ENCODE measurements at places on chromosomes 3 and 15. TPM values are rescaled to one million over a fixed set of nuclear protein-coding genes. Genes with fewer than 3 reads are reported as not detected.

- no peak for DNase-seq
These were observed 150.5 kb upstream of the SLC2A2 start for GRCh38 chr3:171177056-171177455.

DNA sequence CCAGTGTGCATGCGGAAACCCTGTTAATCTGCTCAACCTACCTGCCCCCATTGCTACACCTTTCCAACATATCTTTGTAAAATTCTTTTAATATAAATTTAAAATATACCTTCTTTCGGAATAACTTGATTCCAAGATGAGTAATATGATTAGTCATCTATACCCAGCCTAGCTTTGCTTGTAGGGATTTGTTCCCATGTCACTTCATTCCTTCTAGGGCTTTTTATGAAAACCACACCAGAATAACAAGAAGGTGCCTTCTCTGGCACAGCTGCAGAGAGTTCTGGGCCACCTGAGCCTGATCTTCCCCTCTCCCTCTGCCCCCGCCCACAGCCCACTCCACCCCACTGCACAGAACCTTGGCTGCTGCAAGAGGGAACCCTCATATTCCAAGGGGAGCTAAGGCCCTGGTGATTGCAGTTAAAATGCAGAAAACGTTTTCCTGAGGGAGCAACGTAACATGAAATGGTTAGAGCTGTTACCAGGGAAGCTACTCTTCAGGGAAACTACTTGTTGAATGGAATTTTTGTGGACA is 38.6 kb upstream of the HACD2 start:
- DNase-seq: no peak

DNA sequence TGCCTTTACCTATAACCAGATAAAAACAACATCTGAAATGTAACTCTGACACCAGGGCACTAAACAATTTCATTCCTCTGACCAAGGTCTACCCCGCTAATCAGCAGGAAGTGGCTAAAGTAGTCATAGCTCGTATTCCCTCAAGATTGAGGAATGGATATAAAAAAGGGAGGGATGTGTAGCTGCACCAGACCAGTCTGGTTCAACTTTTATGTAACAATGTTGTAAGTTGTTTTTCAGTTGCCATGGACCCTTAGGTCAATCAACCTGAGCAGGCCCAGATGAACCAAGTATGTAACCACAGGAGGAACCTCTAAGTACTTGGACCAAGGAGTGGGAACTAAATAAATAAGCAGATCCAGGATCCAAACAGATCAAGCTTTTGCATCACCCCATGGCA is 28.4 kb upstream of the IFT57 start:
- no peak for DNase-seq

Gene RGMA
- 0.21 TPM for total RNA-seq

GRCh38 chr15:95584088-95584487 is 746.4 kb upstream of the NR2F2 start:
- DNase-seq: no peak

- no peak for DNase-seq
These were observed 73.0 kb downstream of the TRPC1 start for GRCh38 chr3:142796823-142797222.

- peak; percentile 76 for DNase-seq
These were observed 3.0 kb upstream of the CD80 start for GRCh38 chr3:119562307-119562961.

- no peak for DNase-seq
These were observed 39.5 kb downstream of the TIGIT start for GRCh38 chr3:114333180-114333922.

GRCh38 chr3:172938788-172939187 is 188.3 kb downstream of the ECT2 start:
- DNase-seq: no peak

DNA sequence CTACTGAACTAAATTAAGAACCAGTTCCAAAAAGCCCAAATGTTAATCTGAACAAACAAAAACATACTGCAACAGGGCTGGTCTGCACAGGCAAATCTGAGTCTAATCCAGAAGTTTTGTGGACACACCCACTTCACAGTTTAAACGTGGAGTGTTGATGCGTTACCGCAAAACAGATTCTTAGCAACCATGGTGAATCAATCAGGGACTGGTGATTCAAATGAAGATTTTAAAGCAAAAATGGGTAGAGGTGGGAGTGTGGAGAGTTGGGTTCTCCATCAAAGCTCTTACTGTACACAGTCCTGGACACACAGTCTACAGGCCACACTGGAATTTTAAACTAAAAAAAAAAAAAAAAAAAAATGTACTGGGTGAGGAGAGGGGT is 5.2 kb downstream of the ANXA2 start:
- peak; percentile 71 for DNase-seq

Gene RLBP1
- not detected for total RNA-seq

Gene SKIC8
- total RNA-seq: 51.3 TPM

DNA sequence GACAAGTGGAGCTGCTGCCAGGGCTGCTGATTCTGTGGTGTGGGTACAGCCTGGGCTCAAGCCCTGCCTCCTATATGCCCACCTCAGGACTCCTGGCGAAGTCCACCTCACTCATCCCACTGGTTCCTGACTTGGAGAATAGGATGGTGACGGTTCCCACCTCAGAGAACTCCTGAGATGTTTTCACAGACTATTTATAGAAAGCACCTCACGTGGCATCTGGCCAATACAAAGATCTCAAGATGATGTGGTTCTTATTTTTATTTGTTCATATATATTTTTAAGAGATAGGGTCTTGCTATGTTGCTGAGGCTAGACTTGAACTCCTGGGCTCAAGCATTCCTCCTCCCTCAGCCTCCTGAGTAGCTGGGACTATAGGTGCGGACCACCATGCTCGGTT is 236.9 kb upstream of the BHLHE40 start:
- no peak for DNase-seq

Gene GOLGA8G
- total RNA-seq: not detected

GRCh38 chr3:24678421-24678865 is 183.8 kb upstream of the THRB start:
- peak; percentile 45 for DNase-seq

GRCh38 chr3:101261506-101261905 is 58.9 kb downstream of the IMPG2 start:
- no peak for DNase-seq

GRCh38 chr3:86229086-86229774 is 761.7 kb downstream of the VGLL3 start:
- no peak for DNase-seq

DNA sequence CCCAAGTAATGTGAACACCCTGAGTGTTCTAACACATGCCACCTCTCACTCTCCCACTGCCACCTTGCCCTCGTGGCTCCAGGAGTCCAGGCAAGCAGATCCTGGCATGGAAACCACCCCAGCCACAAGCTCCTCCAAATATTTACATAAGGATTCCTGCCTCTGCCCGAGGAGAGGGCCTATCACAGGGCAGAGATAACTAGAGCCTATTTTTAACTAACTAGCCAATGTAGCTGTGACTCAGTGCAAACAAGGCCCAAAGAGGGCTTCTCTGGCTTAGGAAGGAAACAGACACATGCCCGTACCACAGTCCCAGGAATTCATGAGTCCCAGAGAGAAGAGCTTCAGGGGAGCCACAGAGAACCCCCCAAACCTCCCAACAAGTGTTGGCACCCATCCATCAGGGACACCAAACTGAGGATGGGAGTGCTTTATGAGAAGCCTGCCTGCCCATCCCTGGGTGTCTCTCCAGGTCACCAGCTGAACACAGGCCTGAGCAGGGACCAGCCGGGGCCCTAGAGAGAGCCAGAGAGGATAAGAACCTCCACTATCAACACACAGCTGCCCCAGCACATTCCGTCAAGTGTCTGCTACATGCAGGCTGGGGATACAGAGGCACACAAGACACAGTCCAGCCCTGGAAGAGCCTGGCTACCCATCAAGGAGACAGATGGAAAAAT is 9.2 kb downstream of the FYCO1 start:
- no peak for DNase-seq

DNA sequence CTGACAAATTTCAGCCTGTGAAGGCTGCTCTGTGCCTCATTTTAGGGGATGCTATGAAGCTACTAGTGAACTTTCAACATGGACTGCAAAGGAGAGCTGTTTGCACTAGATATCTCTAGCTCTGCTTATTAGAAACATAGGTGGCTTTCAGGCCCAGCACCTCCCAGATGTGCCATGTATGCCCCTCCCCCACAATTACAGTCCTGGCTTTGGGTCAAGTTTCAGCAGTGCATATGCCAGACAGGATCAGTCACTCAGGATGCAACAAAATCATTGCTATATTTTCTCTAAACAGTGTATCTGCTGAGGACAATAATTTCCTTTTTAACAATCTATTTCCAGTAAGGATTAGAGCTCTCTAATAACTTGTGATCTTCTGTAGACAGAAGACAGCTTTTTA is 178.8 kb upstream of the STAC start:
- DNase-seq: no peak

GRCh38 chr3:123447749-123448517 is 957 bp downstream of the ADCY5 start:
- peak; percentile 58 for DNase-seq

- DNase-seq: no peak
These were observed 35.1 kb downstream of the FGF7 start for GRCh38 chr15:49458145-49458544.

DNA sequence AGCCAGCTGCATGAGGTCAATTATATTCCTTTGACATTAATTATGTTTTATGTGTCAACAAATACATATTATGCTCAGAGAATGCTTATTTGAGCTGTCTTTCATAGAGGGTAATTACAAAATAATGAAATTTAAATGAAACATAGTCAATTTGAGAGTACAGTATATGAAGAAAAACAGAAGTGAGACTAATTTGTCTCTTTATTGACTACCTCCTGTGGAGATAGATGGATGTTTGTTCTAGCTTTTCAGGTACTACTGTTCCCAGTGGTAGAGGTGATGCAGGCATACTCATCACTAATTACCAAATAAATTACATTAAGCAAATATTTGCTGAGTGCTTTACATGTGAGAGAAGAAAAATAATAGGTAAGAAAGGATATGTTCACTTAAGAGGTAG is 1129.6 kb downstream of the OTOL1 start:
- no peak for DNase-seq

- DNase-seq: peak; percentile 89
These were observed at the start of gene ANXA2 for GRCh38 chr15:60397772-60398445. ANXA2 (minus strand) TSS chr15:60397986; CDS start chr15:60386075, 11,911 bp downstream.

Gene IQCF5
- not detected for total RNA-seq

DNA sequence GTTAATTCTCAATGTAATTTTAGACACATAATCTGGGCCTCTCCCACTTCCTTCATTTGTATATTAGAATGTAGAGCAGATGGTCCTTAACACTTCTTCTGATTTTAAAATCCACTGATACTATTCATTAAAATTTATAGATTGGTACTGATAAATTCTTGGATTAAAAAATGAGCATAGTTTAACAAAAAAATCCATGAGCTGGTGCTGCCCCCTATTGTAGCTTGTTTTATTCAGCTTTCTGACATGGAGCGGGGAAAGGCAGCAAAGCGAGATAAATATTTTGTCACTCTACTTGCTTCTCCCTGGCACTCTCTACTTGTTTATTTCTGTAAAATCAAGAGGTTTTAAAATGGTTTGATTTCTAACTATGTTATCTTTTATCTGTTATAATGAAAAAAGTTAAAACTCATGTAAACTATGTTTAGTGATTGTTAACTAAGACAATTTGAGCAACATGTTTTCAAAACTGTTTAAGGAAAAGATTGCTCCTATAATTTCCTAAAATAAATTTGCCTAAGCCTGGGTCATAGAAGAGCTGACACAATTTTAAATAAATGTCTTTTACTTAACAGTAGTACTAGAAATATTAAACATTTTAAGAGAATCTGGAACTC is 26.5 kb upstream of the PLOD2 start:
- no peak for DNase-seq

GRCh38 chr15:45089712-45090373 is 24.1 kb downstream of the DUOX2 start:
- no peak for DNase-seq

DNA sequence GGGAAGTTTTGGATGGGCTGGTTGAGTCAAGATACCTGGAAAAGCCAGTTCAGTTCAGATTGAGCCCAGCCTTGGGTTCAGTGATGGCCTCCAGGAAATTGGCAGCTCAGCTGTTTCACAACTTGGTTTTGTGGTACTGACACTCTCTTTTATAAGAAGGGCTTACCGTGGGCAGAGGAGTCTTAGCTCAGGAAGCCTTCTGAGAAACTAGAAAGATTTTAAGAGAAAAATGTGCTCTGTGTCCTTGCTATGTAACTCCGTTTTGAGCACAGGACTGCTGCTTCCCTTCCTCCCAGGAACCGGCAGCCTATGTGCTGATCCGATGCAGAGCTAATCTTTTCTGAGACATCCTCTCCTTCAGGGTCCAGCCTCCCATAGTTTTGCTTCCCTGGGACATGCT is 46.6 kb upstream of the RASGRP1 start:
- peak; percentile 79 for DNase-seq

- DNase-seq: no peak
These were observed 906.0 kb upstream of the ALCAM start for GRCh38 chr3:104460477-104461406.

Gene RHCG
- total RNA-seq: not detected

DNA sequence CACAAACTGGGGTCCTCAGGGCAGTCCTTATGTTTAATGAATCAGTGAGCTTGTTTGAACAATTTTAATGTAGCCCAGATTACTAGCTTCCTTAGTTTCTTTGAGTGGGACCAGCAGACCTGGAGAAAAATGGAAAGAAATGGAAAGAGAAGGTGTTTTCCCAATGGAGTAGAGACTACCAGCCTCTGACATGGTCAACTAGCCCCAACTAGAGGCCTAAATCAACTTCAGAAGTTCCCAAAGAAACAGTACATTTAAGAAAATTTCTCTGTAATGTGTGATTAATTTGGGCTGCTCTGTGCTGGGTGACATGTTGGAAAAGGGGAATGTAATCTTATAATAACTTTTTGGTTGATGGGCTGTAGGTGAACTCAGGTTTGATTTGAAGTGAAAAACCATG is 310.9 kb downstream of the MFSD1 start:
- DNase-seq: no peak

DNA sequence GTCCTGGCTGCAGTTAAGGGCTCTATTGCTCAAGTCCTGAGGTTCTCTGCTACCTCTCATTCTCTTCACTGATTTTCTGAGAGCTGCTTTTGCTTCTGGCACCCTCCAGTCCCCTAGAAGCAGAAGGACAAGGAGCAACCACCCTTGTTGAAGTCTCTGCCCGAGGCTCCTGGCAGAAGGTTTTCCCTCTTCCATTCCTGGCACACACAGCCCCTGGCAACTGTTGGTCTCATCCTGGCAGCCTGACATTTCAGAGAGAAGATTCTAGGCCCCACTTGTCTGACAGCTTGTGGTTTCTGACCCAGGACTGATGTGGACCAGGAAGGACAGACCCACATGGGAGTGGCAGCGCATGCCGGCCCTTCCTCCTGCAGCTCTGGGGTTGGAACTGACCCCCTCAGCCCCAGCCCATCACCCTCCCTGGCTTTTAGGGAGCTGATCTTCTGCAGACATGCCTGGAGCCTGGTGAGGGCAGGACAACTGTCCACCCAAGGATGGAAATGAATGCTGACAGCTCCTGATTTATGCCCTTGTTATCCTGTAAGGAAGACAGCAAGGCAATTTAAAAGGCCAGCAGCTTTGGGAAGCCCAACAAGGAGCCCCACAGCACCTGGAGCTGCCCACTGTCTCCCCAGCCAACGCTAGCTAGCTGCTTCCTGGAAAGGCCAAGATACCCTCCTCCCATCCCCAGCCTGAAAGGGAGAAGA is 13.0 kb upstream of the NTRK3 start:
- no peak for DNase-seq

- DNase-seq: no peak
These were observed 29.6 kb downstream of the MGA start for GRCh38 chr15:41689834-41690233.

GRCh38 chr3:130826516-130827182 is 67.2 kb upstream of the ATP2C1 start:
- DNase-seq: no peak

- DNase-seq: no peak
These were observed 131.4 kb upstream of the UBE2E2 start for GRCh38 chr3:23071758-23072157.

- no peak for DNase-seq
These were observed 131.6 kb downstream of the C3orf70 start for GRCh38 chr3:185021256-185021655.
